ENCODE measurements at places on chromosomes 3 and 15.

- DNase-seq = no peak
These were observed 19.7 kb downstream of the PAK6 start for GRCh38 chr15:40258544-40258943.

- DNase-seq = no peak
These were observed 410.7 kb downstream of the GRM7 start for GRCh38 chr3:7271631-7272030.

- DNase-seq = no peak
These were observed 49.8 kb upstream of the PXYLP1 start for GRCh38 chr3:141181819-141182218.

GRCh38 chr3:40532252-40532651 lies 7.5 kb downstream of the ZNF621 start:
- DNase-seq = peak; percentile 5

All from fibroblast of mammary gland (primary cell).